Dermis microvascular lymphatic vessel endothelial cell (primary cell): ENCODE measurements at places on chromosomes 11 and 22. TPM values are rescaled to one million over a fixed set of nuclear protein-coding genes. Genes with fewer than 3 reads are reported as not detected.

UBQLN3 gene
- not detected in 2 replicates for total RNA-seq

MMP12 gene
- not detected in 2 replicates for total RNA-seq

- no peak for DNase-seq
Observed at GRCh38 chr11:131893988-131894387, 523.6 kb downstream of the NTM start.

DNA sequence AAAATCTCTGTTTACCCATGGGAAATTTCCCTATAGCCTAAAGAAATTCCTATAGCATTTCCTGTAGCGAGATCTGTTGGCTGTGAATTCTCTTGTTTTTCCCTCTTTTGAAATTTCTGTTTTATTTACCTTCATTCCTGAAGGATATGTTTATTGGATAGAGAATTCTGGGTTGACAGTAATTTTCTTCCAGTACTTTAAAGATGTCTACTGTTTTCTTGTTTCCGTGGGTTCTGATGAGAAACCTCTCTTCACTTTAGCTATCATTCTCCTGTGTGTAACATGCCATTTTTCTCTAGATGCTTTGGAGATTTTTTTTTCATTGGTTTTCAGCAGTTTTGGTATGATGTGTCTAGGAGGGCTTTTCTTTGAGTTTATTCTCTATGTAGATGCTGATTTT, 77.5 kb upstream of the SORL1-AS1 start:
- DNase-seq, result no peak
